ENCODE measurements at places on chromosomes 5 and 9.

- H3K27me3 ChIP-seq: no peaks in the 10 kb centered on the region
- no peak overlapping the region for H3K4me3 ChIP-seq
- no peak for DNase-seq
- no peaks in the 10 kb centered on the region for H3K36me3 ChIP-seq
- no peak overlapping the region for H3K27ac ChIP-seq
Measured at GRCh38 chr9:98150164-98150563, 31.1 kb upstream of the TRIM14 start.

DNA sequence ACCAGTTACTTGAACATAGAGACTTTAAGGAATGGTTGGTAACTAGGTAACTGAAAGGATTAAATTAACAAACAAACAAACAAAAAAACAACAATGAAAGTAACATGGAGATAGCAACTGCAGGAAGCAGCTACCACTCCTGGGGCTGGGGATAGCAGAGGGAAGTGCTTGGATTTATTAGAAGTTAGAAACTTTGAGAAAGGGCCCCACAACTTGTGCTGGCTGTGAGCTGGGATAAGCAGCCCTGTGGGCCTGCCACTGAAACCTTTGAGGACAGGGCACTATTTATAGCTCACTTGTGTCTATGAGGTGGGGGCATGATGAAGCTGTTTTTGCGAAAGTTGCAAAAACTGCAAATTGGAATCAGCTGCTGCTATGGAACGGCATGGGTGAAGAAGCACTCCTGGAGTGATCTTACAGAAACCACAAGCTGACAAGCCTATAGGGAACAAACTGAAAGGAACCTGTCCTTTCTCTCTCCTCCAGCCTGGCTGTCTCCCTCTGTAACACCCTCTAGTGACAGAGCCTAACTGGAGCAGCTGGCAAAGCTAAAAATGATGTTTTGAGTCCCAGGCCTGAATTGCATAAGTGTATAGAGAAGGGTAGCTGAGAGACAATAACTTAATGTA is 91.4 kb upstream of the RANBP6 start:
- H3K27ac ChIP-seq: peak overlapping the region; percentile 76
- H3K4me3 ChIP-seq: no peak overlapping the region
- H3K27me3 ChIP-seq: no peaks in the 10 kb centered on the region
- H3K4me1 ChIP-seq: no peaks in the 10 kb centered on the region
- DNase-seq: no peak

GRCh38 chr5:24042688-24043087 is 535.3 kb downstream of the PRDM9 start:
- no peaks in the 10 kb centered on the region for H3K4me1 ChIP-seq
- H3K27ac ChIP-seq: no peak overlapping the region
- H3K36me3 ChIP-seq: no peaks in the 10 kb centered on the region
- no peak overlapping the region for H3K4me3 ChIP-seq

DNA sequence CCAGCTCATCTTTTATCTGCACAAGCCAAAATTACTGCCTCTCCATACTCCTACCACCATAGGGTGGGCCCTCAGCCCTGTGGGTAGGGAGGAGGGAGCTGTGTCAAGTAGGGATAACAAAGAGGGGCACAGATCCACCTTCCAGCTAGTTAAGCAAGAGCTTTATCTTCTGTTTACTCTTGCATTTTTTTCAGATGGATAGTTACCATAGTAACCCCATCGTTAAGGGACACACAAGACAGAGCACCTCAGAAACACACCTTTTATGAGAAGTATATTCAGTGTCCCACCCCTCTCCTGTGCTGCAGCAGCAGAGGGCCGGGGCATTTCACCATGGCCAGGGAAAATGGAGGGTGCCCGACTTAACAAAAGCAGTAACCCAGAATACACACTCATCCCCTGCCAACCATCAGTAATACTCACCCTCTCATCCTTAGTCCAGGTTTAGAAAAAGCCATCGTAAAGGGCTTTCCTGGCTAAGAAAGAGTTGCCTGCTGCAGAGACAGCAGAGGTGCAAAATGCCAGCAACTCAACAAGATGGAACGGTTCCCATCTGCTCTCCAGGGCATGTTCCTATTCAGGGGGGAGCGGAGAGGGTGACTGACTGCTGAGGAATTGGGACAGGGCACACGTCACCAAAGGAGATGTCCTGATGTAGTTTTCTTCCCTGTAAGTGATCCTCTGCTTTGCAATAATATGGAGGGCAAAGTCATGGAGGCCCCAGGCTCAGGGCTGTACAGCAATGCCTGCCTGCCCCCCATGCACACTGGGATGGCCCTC is 25.1 kb downstream of the MACROH2A1 start:
- peak overlapping the region; percentile 71 for H3K27ac ChIP-seq
- no peak overlapping the region for H3K4me3 ChIP-seq
- H3K27me3 ChIP-seq: no peaks in the 10 kb centered on the region

- no peaks in the 10 kb centered on the region for H3K4me1 ChIP-seq
- H3K36me3 ChIP-seq: no peaks in the 10 kb centered on the region
- H3K27ac ChIP-seq: no peak overlapping the region
- H3K4me3 ChIP-seq: no peak overlapping the region
- H3K27me3 ChIP-seq: no peaks in the 10 kb centered on the region
- no peak for DNase-seq
Measured at GRCh38 chr5:111385970-111386831, 126.1 kb downstream of the STARD4 start.
